ENCODE measurements at places on chromosomes 2 and 18.

DNA sequence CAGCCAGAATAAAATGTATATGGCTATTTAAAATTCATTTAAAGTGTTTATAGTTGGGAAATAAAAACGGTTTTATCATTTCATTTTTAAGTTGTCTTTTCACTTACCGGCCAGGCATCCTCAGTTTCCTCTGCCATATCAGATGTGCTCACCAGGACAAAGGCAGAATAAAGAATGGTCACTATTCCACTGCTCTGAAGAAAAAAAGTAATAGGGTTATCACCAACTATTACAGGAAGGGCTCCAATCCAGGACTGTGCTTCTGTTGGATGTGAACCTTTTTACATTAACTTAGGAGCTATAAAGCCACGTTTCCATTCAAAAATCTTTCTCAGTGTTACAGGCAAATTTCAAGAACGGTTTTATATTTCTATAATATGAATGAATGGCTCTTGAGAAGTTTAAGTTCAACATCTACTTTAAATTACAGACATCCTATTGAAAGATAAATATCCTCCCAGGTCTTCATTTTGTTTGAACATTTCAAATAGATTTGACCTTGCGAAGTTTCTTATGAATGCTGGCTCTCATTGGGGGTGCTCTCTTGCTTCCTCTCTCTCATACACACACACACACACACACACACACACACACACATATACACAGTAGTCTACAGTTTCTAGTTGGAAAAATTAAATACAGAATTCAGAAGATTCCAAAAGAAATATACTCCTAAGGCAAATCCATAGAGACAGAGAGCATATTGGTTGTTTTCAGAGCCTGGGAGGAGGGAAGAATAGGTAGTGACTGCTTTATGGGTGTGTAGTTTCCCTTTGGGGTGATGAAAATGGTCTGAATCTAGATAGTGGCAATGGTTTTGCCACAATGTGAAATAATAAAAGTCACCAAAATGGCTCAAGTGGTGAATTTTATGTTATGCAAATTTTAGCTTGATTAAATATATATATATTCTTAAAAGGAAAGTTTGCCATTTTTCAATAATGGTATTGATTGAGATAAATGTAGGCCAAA is 2.9 kb upstream of the SLC40A1 start:
- no peak for DNase-seq

DNA sequence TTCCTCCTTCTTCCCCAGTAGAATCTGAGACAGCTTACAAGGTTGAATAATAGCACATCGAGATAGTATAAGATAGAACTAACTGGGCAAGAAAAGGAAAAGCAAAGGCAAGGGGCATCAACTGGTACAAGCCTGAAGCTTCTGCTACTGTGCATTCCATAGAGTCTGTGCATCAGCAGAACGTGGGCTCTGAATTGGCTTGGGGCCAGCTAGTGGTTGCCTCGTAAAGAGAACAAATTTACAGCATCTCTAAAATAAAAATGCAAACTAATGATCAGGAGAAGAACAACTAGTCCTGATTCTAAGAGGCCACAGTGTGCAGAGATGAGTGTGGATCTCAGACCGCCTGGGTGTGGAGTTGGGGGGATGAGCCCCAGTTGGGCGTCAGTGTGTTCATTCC is 36.6 kb downstream of the UPP2 start:
- no peak for DNase-seq

GRCh38 chr18:55124078-55124763 is 165.0 kb upstream of the CCDC68 start:
- peak; percentile 54 for DNase-seq

DNA sequence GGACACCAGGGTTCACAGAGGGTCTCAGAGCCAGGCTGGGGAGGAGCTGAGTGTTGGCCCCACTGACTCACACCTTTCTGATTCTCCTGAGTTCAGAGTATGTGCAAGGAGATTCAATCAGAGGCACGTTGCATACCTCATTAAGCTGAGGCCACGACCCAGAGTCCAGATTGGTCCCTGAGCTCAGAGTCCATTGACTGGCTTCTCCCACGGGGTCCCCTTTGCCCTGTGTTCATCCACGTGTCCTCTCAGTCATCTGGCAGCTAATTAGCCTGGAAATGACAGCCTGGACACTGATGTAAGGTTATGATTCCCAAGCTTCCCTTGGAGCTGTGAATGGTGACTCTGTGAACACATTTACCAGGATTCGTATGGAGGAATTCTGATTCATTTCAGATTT is 267.2 kb downstream of the SH3BP4 start:
- no peak for DNase-seq

GRCh38 chr2:98487806-98488189 is 43.1 kb downstream of the INPP4A start:
- DNase-seq, result peak; percentile 44

Data from iris pigment epithelial cell (primary cell).